ENCODE measurements at places on chromosomes 3 and 15. TPM values are rescaled to one million over a fixed set of nuclear protein-coding genes. Genes with fewer than 3 reads are reported as not detected.

CD96 gene
- 0.10 TPM for total RNA-seq

PLSCR2 gene
- total RNA-seq: not detected

PIGZ gene
- 1.0 TPM for total RNA-seq

ZNF774 gene
- 1.9 TPM for total RNA-seq

RAB8B gene
- total RNA-seq: 18.9 TPM

MYZAP gene
- total RNA-seq: 3.5 TPM

PLSCR1 gene
- total RNA-seq: 160 TPM

CORO2B gene
- 0.46 TPM for total RNA-seq

GABRR3 gene
- not detected for total RNA-seq

ATP2B2 gene
- not detected for total RNA-seq

PLSCR5 gene
- total RNA-seq: not detected

SERPINI2 gene
- total RNA-seq: not detected
